ENCODE measurements at places on chromosomes 13 and 19.

- no peak for DNase-seq
Measured at GRCh38 chr13:109255141-109255856, 531.1 kb downstream of the IRS2 start.

GRCh38 chr13:112079696-112080095, 12.7 kb downstream of the SOX1 start:
- DNase-seq = no peak

- no peak for DNase-seq
Measured at GRCh38 chr13:27972478-27972820, 3.3 kb upstream of the CDX2 start.

- DNase-seq = no peak
Measured at GRCh38 chr19:16005925-16006324, 57.1 kb downstream of the OR10H4 start.

- no peak for DNase-seq
Measured at GRCh38 chr13:101942535-101943157, 459.2 kb downstream of the FGF14 start.
